ENCODE measurements at places on chromosomes 12 and 14.
A peak's percentile ranks its signal among the peaks of the same experiment; 100 is the strongest.

DNA sequence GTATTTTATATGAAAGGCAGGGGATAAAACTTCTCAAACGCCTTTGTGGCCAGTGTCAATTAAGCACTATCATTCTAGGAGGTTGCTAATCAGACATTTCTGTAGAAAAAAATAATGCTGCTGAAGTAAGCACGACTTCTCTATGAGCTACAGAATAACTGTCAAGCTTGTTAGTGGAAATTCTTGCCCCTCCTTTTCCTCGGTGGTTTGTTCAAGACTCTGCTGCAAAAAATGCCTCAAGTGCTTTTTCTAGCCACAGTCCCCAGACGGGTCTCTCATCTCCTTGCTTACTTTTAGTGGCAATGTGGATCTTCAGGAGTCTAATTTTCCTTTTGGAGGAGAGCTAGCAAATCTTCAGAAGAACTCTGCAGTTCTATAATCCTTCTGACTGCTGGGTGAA lies 452.0 kb downstream of the FUT8 start:
- no peaks in the 10 kb centered on the region for H3K36me3 ChIP-seq
- no peaks in the 10 kb centered on the region for H3K4me1 ChIP-seq

DNA sequence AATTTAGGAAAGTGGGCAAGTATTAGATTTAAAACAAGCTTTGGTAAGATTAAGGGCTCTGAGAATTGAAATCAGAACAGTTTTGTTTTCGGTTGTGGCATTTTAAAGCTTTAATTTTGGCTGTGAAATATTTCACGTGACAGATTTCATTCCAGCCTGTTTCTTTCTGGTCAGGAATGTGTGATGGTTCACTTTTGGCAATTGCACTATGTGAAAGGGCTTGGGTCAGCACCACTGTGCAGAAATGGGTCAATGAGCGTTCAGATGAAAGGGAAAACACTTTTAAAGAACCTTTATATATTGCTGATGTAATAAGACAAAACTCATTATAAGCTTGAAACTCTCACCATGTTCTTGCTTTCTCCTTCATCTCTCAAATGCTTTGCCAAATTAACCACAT lies 17.1 kb downstream of the NUBPL start:
- H3K27ac ChIP-seq = peak overlapping the region; percentile 51
- no peak overlapping the region for H3K4me3 ChIP-seq
- H3K27me3 ChIP-seq = no peaks in the 10 kb centered on the region
- H3K4me1 ChIP-seq = peaks cover 24% of the 10 kb centered on the region
- no peak for DNase-seq

DNA sequence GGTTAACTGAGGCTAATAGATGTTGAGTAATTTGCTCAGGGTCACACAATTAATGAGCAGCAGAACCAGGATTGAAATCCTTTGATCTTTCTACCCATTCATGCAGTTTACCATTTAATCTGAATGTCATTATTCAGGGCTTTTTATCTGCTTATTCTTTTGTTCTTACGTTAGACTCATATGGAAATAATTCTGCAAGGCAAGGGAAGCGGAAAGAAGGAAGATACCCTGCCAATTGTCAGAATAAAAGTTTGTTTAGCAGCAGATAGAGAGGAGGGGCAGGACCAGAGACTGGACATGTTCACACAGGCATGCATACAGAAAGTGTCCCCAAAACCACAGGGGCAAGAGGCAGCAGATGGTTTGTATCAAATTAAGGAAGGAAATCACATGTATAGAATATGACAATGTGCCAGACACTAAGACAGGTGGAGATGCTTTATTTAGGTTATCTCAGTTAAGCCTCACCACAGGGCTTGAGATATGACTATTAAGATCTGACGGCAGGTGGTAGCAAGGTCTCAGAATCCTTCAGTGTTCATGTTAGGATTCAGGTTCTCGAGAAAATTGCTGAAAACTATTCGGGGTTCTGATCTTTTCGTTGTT lies 29.8 kb downstream of the BRMS1L start:
- no peaks in the 10 kb centered on the region for H3K27me3 ChIP-seq
- no peaks in the 10 kb centered on the region for H3K4me1 ChIP-seq
- H3K4me3 ChIP-seq = no peak overlapping the region

DNA sequence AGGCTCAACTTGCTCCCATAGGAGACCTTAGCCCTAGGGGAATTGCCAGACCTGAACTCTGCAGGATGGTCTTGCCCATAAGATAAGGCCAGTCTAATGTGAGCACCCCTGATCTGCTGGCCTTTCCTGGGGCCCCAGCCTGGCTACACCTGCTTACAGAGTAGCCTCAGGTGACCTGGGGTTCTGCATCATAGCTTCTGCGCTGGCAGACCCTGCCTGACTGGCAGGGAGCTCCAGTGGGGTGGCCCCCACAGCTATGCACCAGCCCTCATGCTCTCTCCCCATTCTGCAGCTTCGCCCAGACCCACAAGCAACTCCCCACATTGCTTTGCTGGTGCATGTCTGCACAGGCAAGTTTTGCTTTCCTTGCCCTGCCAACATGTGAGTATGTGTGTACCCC lies 371.3 kb upstream of the CLEC14A start:
- H3K36me3 ChIP-seq = no peaks in the 10 kb centered on the region
- no peaks in the 10 kb centered on the region for H3K27me3 ChIP-seq
- H3K27ac ChIP-seq = no peak overlapping the region
- no peaks in the 10 kb centered on the region for H3K4me1 ChIP-seq
- H3K4me3 ChIP-seq = no peak overlapping the region

DNA sequence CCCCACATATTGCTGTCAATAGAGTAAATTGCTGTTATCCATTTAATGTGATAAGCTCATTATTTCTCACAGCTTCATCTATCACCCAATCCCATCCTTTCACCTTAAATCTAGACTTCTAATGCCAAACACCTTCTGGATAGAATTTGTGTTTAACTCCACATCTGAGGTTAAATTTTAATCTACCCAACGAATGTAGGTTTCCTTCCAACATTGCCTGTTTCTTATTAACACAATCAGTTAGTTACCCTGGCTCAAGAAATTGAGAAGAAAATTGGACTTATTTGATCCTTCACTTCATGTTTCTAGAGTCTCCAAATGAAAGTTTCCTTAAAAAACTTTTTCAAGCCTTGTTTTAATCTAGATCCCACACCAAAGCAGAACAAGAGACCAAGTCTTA lies 67.3 kb downstream of the PTPRO start:
- no peak overlapping the region for H3K4me3 ChIP-seq
- no peaks in the 10 kb centered on the region for H3K36me3 ChIP-seq
- no peak overlapping the region for H3K27ac ChIP-seq
- no peaks in the 10 kb centered on the region for H3K27me3 ChIP-seq

DNA sequence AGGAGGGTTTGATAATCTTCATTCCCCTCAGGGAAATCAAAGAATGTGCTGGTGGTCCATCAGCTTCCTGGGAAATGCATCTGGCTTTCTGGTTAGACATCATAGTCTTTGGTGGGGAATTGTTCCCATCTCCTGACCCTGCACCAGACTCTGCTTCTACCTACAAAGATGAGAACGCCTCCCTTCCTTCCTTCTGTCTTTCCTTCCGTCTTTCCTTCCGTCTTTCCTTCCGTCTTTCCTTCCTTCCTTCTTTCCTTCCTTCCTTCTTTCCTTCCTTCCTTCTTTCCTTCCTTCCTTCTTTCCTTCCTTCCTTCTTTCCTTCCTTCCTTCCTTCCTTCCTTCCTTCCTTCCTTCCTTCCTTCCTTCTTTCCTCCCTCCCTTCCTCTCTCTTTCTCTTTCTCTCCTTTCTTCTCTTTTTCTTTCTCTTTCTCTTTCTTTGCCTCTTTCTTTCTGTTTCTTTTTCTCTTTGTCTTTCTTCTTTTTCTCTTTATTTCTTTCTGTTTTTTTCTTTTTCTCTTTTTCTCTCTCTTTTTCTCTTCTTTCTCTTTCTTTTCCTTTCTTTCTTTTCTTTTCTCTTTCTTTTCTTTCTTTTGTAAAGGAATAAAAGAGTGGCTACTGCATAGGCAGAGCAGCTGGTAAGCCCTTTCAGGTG lies 189.0 kb upstream of the ARHGAP5 start:
- H3K36me3 ChIP-seq = no peaks in the 10 kb centered on the region
- no peak for DNase-seq
- H3K27ac ChIP-seq = no peak overlapping the region

- no peaks in the 10 kb centered on the region for H3K4me1 ChIP-seq
- H3K36me3 ChIP-seq = no peaks in the 10 kb centered on the region
- H3K27me3 ChIP-seq = no peaks in the 10 kb centered on the region
- H3K27ac ChIP-seq = no peak overlapping the region
- no peak for DNase-seq
Observed at GRCh38 chr12:39572551-39572950, 47.1 kb downstream of the ABCD2 start.

DNA sequence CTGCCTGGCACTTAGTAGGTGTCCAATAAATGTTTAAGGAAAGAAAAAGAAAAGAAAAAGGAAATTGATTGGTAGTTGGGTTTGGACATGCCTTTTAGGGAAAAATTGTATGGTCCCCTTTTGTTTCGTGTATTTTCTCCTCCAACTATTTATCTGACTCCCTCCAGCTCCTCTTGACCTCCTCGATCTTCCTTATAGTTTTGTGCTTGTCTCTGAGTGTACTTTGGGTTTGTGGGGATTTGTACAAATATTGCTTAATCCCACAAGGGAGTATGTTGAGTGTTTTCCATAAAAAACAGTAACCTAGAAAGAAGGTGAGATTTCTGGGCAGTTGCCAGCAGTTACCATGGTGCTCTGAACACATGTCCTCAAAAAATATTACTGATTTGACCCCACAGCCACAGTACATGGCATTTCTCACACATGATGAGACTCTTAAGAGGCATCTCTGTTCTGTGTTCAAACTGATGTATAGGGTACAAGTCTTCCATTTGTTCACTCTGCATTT lies 15.7 kb downstream of the PLEKHG7 start:
- no peak overlapping the region for H3K27ac ChIP-seq
- no peaks in the 10 kb centered on the region for H3K27me3 ChIP-seq
- H3K4me1 ChIP-seq = no peaks in the 10 kb centered on the region
- H3K4me3 ChIP-seq = no peak overlapping the region

DNA sequence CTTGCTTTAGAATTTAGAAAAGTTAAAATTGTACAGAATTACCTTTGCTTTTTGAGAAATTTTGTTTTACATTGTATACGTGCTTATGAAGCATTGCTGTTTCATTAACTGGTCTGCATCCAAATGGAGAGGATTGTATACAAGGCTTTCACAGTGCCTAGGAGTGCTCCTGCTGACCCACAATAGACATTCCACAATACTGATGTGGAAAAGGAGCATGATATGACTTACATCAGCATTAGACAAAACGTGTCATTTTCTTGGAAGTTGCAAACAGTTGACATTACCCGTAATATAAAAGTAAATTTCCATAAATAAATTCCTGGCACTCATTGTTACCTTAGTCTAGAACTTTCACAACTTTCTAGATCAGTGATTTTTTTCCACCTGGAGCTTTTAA lies 1.9 kb downstream of the PRKD1 start:
- no peaks in the 10 kb centered on the region for H3K36me3 ChIP-seq
- H3K27ac ChIP-seq = peak overlapping the region; percentile 81
- H3K4me3 ChIP-seq = peak overlapping the region; percentile 64
- H3K27me3 ChIP-seq = no peaks in the 10 kb centered on the region

DNA sequence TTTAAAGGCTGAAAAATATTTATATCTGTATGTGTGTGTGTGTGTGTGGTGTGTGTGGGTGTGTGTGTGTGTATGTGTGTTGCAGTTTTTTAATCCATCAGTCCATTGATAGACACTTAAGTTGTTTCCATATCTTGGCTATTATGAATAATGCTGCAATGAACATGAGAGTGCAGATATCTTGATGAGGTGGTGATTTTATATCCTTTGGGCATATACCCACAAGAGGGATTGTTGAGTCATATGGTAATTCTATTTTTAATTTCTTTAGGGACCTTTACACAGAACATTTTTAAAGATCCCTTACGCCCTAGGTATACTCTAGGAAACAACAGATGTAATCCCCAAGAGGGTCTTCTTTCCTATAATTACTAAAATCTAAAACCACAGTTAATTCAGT lies 154.5 kb upstream of the CLEC14A start:
- no peak for DNase-seq
- no peaks in the 10 kb centered on the region for H3K36me3 ChIP-seq
- H3K27me3 ChIP-seq = no peaks in the 10 kb centered on the region
- no peak overlapping the region for H3K4me3 ChIP-seq
- no peak overlapping the region for H3K27ac ChIP-seq

DNA sequence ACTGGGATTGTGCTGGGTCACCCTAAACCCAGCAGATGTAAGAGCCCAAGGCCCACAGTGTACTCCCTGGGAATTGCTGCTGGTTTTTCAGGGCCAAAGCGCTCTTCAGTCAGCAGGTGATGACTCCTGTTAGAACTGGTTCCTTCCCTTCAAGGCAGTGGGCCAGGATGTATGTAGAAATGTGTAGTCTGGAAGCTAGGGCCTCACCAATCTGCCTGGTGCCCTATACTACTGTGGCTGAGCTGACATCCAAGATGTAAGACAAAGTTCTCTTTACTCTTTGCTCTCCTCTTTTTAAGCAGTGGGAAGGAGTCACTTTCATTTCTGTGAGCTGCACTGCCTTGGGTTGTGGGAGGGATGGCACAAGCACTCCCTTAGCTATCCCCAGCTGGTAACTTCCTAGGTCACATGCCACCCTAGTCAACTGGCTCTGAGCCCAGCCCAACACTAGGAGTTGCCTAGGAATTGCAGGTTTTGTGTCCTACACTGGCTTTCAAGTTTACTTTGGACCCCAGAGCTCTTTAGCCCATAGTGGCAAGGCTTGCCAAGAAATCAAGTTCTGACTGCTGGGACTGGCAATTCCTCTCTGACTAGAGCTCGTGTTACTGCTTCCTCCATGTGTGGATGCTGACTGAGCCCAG lies 249.2 kb downstream of the C12orf50 start:
- H3K27me3 ChIP-seq = no peaks in the 10 kb centered on the region
- DNase-seq = no peak
- no peak overlapping the region for H3K4me3 ChIP-seq

- H3K27ac ChIP-seq = no peak overlapping the region
- H3K36me3 ChIP-seq = no peaks in the 10 kb centered on the region
- no peaks in the 10 kb centered on the region for H3K4me1 ChIP-seq
- peaks cover 46% of the 10 kb centered on the region for H3K27me3 ChIP-seq
- no peak overlapping the region for H3K4me3 ChIP-seq
Observed at GRCh38 chr14:104298458-104298857, 160.1 kb downstream of the KIF26A start.

GRCh38 chr12:107125833-107126232 lies 32.5 kb upstream of the CRY1 start:
- H3K36me3 ChIP-seq = no peaks in the 10 kb centered on the region
- H3K27ac ChIP-seq = no peak overlapping the region
- H3K4me1 ChIP-seq = no peaks in the 10 kb centered on the region

DNA sequence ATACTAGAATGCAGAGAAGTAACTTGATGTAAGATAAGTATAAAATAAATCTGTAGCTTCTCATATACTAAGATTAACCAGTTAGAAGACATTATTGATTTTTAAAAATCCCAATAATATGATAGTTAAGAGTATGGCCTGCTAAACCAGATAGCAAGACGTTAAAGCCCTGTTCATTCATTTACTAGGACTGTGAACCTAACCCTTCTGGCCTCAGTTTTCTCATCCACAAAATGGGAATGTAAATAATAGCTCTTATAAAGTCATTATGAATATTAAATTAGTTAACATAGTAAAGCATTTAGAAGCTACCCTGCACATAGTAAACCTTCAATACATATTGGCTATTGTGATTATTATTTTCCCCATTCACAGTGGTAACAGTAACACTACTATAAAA lies 6.0 kb upstream of the PRMT5 start:
- no peak overlapping the region for H3K27ac ChIP-seq
- H3K36me3 ChIP-seq = no peaks in the 10 kb centered on the region
- H3K4me3 ChIP-seq = no peak overlapping the region

GRCh38 chr12:40474630-40475029 lies 217.6 kb upstream of the CNTN1 start:
- DNase-seq = no peak
- no peaks in the 10 kb centered on the region for H3K27me3 ChIP-seq
- H3K36me3 ChIP-seq = no peaks in the 10 kb centered on the region

Data from tibial artery (tissue), 4 donors.